ENCODE measurements at places on chromosomes 5 and 9.
A peak's percentile ranks its signal among the peaks of the same experiment; 100 is the strongest.

DNA sequence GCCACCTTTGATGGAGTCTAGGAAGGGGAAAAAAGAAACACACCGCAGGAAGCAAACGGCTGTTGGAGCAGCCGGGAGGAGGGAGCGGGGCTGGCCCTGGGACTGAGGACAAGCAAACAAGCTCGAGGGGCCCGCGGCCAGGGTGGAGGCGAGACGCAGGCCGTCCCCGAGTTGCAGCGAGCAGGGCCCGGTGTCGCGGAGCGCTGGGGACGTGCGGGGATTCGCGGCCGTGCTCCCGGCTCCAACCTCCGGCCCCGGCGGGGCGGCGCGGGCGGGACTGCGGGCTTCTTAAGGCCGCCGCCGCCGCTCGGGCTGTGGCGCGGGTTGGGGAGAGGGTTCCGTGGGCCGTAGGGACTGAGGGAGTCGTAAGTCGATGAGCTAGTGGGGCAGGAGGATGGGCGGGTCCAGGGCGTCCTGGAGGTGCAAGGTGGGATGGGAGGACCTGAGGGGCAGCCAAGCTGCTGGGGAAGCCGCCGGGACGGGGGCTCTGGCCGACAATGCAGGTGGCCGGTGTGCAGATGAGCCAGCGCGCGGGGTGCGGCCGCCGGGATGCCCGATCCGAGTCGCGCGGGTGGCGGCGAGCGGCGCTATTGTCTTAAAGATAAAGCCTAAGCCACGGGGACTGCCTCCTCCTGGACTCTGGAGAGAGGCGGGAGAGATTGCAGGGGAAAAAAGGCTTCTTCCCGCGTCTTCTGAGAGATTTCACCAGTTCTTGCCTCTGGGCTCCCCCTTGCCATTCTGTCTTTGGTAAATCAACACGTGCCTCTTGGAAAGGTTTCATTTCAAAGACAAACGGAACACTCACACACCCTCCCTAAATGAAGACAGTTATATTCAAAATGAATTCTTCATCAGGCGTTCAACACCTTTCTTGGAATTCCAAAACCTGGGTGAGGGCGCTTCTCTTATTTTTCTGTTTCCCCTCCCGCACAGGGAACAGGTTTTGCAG is 1.6 kb upstream of the HAPLN1 start:
- DNase-seq: peak; percentile 46

DNA sequence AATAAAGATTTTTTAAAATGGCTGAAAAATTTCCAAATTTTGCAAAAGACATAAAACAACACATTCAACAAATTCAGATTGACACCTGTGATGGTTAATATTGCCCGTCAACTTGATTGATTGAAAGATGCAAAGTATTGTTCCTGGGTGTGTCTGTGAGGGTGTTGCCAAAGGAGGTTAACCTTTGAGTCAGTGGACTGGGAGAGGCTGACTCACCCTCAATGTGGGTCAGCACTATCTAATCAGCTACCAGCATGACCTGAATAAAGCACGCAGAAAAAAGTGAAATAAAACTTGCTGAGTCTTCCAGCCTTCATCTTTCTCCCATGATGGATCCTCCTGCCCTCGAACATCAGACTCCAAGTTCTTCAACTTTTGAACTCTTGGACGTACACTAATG is 868.0 kb upstream of the CTNND2 start:
- no peak for DNase-seq

GRCh38 chr5:6601271-6601670 is 31.6 kb downstream of the NSUN2 start:
- no peak for DNase-seq

DNA sequence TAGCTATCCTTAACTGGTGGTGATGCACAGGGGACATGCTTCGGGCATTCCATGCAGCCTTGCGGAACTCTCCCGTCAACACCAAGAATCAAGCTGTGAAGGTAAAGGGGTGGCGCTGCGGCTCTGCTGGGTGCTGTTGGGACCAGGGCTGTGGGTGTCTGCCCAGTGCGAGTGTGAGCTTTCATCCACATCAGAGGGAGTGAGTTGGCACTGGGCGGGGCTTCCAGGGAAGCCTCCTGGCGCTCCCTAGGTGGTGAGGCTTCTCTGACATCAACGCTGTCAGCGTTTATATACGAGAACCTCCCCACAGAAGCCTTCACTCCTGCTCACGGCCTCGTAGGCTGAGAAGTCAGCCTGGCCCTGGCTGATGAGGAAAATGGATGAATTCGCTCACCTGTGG is 11.7 kb downstream of the ARPC5L start:
- no peak for DNase-seq

- no peak for DNase-seq
Measured at GRCh38 chr9:130949188-130950038, 10.4 kb upstream of the FIBCD1 start.

DNA sequence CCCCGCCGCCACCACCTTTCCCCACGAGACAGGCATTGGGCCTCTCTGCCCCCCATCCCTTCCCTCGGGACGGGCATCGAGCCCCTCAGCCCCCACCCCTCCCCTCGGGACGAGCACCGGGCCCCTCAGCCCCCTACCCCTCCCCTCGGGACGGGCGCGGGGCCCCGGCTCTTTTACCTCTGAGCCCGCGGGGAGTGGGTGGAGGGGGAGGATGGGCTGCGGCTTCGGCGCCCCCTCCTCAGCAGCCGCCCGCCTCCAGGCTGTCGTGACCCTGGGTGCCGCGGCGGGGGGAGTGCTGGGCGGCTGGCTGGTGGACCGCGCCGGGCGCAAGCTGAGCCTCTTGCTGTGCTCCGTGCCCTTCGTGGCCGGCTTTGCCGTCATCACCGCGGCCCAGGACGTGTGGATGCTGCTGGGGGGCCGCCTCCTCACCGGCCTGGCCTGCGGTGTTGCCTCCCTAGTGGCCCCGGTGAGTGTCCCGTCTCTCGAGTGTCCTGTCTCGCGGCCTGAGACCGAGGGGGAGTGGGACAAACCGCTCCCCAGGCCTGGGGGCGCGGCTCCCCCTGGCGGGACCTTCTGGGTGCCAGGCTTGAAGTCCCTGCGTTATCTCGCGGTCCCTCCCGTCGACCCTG is 791 bp downstream of the SLC2A8 start:
- DNase-seq: no peak

DNA sequence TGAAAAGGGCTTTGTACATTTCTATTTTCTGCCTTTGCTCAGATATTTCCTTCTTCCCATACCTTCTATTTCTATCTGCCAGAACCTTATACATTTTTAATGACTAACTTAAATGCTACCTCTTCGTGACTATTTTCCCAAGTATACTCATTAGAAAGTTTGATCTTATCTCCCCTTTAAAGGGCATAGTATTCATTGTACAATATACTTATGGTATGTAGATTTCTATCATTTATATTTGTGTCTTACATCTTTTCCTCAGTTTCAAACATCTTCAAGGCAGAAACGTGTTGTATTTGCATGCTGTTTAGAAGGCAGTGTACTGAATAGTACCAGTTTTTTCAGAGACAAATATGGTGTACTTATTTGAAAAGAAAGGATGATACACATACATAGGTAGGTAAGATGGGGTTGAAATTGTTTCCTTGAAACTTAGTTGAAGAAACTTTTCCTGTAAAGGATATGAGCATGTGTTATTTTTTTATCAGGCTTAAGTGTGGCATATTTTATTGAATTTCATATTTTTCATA is 518.1 kb upstream of the NUDT12 start:
- DNase-seq: no peak

DNA sequence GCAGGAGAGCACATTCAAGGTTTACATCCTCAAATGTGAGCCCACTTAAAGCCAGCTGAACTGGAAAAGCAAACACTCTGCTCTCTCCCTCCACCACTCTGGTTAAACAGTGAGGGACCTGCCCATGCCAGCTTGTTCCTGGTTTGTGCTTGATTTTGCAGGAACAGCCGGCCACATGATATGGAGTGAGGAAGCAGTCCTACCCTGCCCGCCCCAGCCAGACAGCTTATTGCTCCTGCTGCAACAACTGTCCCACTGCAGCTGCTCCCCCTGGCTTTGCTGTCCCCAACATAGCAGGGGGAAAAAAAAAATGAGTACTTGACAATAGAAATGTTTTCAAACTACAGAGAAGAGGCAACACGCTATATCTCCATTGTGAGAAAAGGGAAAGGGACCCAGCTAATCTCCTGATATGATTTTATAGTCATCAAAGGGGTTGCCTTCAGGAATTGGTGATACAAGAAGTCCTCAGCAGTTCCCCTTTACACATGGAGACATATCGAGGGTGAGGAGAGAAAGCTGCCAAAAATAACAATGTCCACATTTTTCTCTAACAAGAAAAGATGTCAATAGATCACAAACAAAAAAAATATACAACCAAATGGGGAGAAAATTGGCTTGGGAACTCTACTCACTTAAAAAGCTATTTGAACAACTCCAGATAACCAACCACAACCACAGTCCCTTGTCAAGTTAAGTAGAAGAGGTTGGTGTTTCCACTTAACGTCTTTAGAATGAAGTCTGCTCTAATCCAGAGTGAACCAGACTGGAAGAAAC is 4.6 kb downstream of the MYO10 start:
- no peak for DNase-seq

DNA sequence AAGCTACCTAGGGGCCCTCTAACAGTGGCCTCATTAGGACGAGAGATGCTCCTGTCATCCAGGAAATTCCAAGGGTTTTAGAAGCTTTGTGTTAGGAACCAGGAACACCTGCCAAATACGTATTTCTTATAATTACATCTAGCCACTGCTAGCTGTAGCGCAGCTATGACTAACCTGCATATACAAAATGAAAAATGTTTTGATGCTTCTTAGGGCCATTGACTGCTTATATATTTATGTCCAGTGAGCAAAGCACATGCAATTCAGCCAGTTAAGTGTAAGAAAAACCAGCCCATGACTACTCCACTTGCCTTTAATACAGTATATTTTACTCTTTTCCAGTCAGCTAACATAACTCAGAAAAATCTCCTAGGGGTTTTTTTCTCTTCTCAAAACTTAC is 143.3 kb downstream of the TRPM3 start:
- DNase-seq: no peak

GRCh38 chr5:1722877-1723276 is 76.8 kb downstream of the MRPL36 start:
- no peak for DNase-seq

DNA sequence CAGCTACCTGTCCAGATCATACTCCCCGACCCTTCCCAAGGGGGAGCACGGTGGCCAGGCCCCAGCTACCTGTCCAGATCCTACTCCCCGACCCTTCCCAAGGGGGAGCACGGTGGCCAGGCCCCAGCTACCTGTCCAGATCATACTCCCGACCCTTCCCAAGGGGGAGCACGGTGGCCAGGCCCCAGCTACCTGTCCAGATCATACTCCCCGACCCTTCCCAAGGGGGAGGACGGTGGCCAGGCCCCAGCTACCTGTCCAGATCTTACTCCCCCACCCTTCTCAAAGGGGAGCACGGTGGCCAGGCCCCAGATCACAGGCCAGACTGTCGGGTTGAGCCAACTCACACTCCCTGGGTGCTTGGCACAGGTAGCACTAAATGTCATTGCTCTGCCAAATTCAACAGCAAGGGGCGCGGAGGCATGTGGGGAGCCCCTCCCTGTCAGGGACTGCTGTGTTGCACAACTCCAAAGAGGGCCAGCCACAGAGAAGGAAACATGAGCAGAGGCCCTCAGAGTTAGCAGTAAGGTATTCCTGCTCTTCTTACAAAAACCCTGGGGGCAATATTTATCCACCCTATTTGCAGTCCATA is 136.9 kb downstream of the OLFM1 start:
- no peak for DNase-seq

DNA sequence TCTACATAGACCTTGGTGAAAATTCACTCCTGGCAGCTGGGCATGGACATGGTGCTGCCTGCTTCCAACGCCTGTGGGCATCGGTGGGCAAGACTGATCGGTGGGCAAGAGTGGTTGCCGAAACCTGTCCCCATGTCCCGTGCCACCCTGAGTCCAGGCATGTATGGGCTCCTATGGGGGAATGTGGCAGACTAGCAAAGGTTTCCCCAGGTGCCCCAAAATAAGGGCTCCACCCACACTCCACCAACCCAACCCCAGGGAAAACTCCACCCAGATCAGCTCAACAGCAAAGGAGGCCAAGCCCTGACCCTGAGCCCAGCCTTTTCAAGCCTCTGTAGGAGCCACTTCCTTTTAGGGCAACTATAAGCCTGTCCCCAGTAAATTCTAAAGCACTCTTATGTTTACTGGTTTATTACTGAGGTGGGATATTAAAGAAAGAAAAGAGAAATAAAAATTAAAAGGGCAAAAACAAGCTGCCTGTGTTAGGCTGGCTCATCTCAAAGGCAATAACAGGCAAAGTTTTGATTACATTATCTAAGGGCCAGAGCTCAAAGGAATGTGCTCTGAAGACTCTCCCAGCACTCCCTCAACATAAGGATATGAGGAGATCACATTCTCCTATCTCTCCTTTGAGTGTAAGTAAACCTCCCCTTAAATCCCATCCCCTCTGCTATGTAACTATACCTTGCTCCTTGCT is 8.9 kb upstream of the SPATA31E1 start:
- no peak for DNase-seq

DNA sequence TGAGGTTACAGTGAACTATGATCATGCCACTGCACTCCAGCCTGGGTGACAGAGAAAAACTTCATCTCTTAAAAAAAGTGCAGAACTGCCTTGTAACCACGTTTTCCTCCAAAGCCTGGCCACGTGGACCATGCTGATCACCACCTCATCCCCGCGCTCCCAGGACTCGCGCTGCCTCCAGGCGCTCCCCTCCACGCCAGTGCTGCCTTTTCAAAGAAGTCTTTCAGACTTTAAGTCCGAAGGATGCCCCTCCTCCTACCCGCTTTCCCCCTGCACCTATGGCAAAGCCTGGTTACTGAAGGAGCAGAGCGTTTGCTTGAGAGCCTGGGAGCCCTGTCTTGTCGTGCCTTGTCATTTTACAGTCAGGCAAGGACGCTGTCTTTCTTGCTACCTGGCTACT is 43.8 kb downstream of the HABP4 start:
- DNase-seq: no peak

- DNase-seq: peak; percentile 52
Measured at GRCh38 chr5:87393331-87393730, 19.4 kb downstream of the CCNH start.

DNA sequence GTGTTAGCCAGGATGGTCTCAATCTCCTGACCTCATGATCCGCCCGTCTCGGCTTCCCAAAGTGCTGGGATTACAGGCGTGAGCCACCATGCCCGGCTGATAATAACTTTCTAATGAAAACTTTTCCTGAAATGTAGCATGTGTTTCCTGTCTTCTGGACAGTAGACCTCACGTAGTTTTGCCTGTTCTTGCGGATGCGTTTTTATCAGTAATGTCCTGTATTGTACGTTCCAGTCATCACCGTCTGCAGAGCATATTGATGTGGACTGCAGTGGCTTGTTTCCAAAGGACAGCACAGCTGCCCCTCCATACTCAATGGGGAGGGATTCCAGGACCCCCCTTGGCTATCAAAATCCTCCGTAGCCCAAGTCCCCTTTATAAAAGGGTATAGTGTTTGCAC is 12.8 kb downstream of the EXOC3 start:
- DNase-seq: no peak
